ENCODE measurements at places on chromosomes 5 and 9.

DNA sequence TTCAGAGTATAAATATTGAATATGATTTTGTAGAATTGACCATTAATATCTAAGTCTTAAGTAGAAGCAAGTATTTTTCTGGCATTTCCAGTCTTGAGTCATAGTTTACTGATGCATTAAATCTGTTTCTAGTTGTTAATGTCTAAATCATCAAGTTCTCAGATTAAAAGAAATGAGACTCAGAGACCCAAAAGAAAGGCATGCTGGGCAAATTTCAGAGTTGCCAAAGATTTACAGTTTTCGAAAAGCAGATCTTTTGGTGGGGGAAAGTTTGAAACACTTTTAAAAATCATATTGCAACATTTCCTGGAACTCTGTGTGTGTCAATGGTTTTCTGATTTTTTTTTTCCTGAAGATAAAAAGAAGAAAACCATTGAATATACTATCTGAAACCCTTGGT lies 60.9 kb downstream of the ANKRD55 start:
- no peak for DNase-seq

GRCh38 chr9:78691542-78691941 lies 394.6 kb downstream of the PSAT1 start:
- no peak for DNase-seq

- DNase-seq: no peak
Measured at GRCh38 chr5:111337133-111337532, 112.9 kb downstream of the CAMK4 start.

GRCh38 chr9:38652044-38652443 lies 31.6 kb upstream of the ANKRD18A start:
- no peak for DNase-seq

- no peak for DNase-seq
Measured at GRCh38 chr9:128102861-128103588, 24.5 kb downstream of the PTGES2 start.

DNA sequence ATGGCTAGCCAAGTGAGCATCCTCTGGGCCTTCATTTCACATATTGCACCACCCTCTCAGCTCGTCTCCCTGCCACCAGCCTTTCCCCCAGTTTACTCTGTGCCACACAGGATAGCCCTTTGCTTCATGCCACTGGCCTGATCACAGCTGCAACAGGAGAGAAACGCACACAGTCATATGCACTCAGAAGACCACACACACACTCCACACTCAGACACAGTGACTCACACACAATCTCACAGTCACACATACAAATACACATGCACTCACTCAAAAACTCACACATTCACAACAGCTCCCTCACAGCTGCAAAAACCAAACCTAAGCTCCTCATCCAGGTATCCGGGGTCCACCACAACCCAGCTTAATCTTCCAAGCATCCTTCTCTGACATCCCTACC lies 38.7 kb downstream of the TTC39B start:
- no peak for DNase-seq

- DNase-seq: no peak
Measured at GRCh38 chr9:109250311-109250741, 70.5 kb downstream of the EPB41L4B start.

- DNase-seq: no peak
Measured at GRCh38 chr9:101639785-101640665, 45.3 kb upstream of the PPP3R2 start.
